ENCODE measurements at places on chromosomes 4 and X.

DNA sequence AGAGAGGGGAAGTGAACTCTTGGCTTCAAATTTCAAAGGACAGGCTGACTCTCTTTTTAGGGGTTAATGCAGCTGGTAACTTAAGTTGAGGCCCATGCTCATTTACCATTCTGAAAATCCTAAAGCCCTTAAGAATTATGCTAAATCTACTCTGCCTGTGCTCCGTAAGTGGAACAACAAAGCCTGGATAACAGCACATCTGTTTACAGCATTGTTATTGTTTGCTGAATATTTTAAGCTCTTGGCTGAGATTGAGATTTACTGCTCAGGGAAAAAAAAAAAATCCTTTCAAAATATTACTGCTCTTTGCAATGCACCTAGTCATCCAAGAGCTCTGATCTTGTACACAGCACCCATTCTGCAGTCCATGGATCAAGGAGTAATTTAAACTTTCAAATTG is 17.7 kb downstream of the PPP3CA start:
- DNase-seq = no peak

GRCh38 chr4:6761649-6762615 is 20.6 kb upstream of the KIAA0232 start:
- DNase-seq = no peak

DNA sequence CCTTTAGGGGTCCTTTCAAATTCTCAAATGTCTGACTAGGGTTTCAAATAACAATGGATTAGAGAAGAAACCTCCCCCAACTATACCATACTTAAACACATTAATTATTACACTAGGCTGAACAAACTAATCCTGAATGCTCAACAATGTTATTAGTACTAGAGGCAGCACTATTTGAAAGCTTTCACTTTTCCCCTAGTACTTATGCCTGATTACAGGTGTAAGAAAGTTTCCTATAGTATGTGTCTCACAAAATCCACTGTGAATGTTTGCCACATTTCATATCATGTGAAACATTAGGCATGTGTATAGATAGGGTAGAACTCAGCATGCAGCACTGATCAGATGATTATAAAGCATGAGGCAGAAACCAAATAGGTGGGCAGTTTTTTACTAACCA is 336.2 kb downstream of the ZNF674 start:
- no peak for DNase-seq

- no peak for DNase-seq
Measured at GRCh38 chr4:128566693-128567092, 242.8 kb upstream of the JADE1 start.

GRCh38 chr4:182010876-182011275 is 232.3 kb upstream of the TENM3 start:
- DNase-seq = no peak

DNA sequence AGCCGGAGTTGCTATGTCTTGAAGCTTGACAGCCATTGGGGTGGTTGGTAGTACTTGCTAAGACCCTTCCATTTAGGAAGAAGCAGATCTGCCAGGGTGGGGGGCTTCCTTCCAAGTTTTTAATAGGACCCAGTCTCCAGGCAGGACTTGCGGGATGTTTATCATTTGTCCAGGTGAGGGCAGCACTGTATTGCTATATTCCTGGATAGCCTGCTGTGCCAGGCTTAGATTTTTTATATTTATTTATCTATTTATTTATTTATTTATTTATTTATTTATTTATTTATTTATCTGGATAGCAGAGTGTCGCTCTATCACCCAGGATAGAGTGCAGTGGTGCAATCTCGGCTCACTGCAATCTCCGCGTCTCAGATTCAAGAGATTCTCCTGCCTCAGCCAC is 87.4 kb upstream of the CT45A1 start:
- no peak for DNase-seq

- no peak for DNase-seq
Measured at GRCh38 chrX:47629419-47630200, at the start of gene CFP. Gene CFP, minus strand, starts transcription at chrX:47629930. Its CDS starts 86 bp downstream, at chrX:47629844.

DNA sequence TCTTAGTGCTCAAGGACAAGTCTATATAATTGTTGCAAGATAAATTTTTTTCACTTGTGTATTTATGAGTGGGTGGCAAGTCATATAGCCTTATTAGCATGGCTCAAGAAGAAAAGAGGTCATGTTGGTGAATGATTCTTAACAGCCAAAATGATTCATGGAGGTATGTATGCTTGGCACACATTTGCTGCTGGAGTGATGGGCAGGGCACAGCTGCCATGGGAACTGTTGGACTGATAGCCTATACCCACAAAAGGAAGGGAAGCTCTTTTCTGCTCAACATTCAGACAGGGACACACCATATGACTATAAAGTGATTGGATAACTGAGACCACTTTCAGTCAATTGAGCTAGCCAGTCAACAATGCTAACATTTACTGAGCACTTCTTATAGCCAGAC is 46.8 kb upstream of the PITX2 start:
- DNase-seq = no peak

DNA sequence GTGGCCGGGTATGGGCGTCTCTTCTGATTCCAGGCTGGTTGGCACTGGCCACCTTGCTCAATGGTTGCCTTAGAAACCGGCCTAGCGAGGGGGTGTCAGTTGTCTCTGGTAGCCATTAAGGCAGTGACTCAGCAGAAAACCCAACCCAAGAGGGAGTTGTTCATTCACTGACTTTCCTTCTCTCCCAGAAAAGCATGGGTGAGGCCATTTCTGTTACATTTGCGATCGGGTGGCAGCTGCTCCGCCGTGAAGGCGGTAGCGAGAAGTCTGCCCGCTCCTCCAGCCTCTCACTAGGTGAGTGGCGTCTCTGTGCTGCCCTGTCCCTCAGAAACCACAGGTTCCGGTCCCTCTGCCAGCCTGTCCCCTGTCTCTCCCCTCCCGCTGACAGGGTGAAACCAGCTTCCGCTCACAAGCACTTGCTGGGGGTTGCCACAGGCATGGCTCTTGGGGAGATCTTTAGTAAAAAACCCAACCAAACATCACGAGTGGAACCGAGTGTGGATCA is 17.4 kb downstream of the IRAK1 start:
- peak; percentile 48 for DNase-seq

DNA sequence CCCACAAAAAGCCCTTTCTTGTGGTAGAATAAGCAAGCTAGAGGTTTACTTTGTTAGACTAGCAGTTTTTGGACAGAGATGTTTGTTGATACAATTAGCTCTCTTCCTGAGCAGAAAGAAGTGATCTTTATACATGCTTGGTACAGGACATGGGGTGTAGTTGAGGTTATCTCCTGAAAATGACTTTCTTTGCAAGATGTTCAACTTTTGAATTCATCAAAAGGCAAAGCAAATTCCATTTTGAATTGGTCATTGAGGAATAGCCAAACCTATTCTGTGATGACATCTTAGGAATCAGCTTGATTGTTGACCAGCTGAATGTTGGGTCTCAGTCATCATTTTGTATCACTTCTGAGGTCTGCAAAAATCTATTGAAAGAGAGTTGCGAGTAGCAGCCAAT is 3.8 kb downstream of the CPE start:
- no peak for DNase-seq

GRCh38 chr4:1175635-1176229 is 3.3 kb upstream of the SPON2 start:
- DNase-seq = no peak

DNA sequence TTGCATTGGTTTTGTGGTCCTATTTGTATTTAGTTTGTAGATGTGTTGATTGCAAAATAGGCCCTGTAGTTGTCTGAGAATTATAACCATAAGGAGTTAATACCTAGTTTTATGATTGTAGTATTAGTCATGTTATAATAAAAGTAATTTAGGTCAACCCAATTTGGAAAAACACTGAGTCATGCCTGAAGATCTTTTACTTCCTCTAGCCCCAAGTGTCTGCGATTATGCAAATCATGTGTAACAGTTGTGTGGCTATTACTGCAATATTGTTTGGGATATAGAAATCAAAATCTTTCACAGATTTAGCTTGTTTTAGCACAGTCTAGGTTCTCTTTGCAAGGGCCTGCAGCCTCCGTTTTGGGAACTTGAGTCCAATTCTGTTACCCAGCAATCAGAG is 12.6 kb downstream of the SRD5A3 start:
- DNase-seq = no peak

- no peak for DNase-seq
Measured at GRCh38 chr4:55791666-55792065, 27.9 kb upstream of the EXOC1L start.

- no peak for DNase-seq
Measured at GRCh38 chr4:3218824-3219760, 29.9 kb upstream of the MSANTD1 start.

GRCh38 chrX:124028182-124028581 is 66.7 kb downstream of the STAG2 start:
- no peak for DNase-seq

- DNase-seq = no peak
Measured at GRCh38 chr4:107743532-107743931, 23.5 kb upstream of the PAPSS1 start.

GRCh38 chrX:7190157-7190556 is 42.2 kb upstream of the PUDP start:
- no peak for DNase-seq

- no peak for DNase-seq
Measured at GRCh38 chrX:117059848-117060247, 597.1 kb upstream of the CT83 start.

DNA sequence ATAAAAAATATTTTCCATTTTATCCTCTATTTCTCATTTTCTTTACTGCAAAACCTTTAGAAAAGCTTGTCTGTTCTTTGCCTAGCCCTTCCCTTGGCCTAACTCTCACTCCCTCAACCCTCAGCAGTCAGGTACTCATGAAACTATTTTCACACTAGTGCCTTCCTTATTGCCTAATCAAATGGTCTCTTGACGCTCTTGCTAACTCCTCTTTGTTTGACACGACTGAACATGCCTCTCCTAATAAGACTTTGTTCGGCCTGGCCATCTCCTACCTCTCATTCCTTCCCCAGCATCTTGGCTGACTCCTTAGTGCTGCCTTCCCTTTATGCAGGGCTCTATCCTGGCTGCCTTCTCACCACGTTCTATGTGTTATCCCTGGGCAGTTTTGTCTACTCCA is 11.1 kb upstream of the LRAT start:
- DNase-seq = no peak

GRCh38 chrX:150512461-150512901 is 55.9 kb upstream of the MTM1 start:
- no peak for DNase-seq

DNA sequence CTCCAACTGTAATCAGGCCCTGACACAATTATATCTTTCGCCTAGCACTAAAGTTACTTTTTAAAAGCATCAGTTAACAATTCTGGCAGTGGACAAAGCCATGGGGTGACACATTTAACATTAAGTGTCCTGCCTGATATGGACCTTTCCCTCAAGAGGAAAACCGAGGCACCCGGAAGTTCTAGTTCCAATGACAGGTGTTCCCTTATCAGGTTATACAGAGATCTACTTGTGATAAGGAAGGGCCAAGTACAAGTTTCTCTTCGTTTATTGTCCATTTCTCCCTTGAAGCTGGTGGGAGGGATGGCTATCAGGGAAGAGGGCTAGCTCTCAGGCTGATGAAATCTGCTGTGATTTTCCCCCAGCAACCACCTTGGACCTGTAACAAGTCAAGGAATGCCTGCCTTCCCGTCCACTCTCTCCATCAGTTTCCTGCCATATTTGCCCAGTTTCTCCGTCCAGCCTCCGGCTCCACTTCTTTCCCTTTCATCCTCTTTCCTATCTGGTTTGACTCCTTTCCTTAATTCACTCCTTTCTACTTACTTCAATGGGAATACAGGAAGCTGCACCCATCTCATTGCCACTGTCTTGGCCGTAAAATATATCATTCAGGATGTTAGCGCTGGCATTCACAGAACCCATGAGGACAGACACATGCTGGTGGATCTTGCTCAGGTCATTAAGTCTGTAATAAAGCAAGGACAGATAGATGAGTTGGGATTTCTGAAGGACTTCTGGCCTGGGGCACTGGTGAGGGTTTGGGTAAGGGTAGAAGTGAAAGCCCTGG is 95.0 kb downstream of the DGKK start:
- DNase-seq = no peak

DNA sequence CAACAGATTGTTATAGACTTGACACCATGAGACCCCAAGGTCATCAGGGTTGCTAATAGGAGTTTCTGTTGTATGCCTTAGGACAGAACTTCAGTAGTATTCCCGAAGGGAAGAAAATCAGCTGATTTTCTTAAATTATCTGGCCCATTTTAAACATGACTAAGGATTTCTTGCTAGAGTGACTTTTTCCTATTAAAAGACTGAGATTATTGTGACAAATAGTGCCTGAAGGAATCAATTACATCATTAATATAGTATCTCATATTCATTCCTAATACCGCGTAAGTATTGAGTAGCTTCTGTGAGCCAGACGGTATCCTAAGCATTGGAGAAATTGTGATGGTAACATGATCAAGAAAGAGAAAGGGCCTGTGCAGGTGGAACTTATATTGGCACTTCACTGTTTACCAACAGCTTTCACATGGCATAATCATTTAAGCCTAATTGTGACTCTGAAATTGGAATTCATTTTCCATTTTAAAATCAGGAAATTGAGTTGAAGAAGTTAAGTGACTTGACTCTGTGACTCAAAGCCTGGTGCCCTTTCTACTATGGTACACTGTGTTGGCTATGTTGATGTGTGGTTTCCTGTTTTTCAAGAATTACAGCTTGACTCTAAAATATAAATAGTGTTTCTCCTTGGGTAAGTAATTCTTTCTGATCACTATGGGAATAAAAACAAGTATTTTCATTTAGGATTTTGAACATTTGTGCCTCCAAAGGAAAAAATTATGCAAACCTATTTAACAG is 4.1 kb downstream of the AFF1 start:
- no peak for DNase-seq

DNA sequence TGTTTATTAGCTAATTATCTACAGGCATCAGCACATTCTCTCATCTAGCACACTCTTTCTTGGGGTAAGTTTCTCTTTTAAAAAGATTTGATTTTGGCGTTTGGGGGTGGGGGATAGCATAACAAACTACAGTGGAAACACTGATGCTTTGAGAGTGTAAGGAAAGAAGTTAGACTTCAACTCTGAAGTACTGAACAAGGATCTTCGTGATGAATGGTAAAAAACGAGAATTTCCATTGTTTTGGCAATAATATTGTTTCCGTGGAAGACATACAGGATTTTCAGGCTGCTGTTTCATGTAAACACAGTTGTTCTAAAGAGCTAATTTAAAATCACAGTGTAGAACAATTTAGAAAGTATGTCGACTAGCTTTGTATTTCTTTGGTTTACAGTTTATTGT is 451 bp downstream of the LPAR4 start:
- no peak for DNase-seq

- DNase-seq = no peak
Measured at GRCh38 chr4:60002603-60003337, 1197.4 kb upstream of the ADGRL3 start.

- no peak for DNase-seq
Measured at GRCh38 chr4:22473268-22473667, 42.6 kb downstream of the ADGRA3 start.

GRCh38 chr4:835148-836002 is 9.4 kb upstream of the CPLX1 start:
- no peak for DNase-seq

GRCh38 chrX:105515561-105515960 is 295.1 kb upstream of the TEX13A start:
- no peak for DNase-seq
